ENCODE measurements at places on chromosomes 3 and 15. TPM values are rescaled to one million over a fixed set of nuclear protein-coding genes. Genes with fewer than 3 reads are reported as not detected.

FAM131A gene
- 32.9 TPM for total RNA-seq

GOLGA6L7 gene
- total RNA-seq: not detected

CACNA1D gene
- not detected for total RNA-seq

VIPR1 gene
- 0.23 TPM for total RNA-seq

PLSCR5 gene
- not detected for total RNA-seq

ALDH1A2 gene
- total RNA-seq: 70.9 TPM

TRH gene
- not detected for total RNA-seq

TBCCD1 gene
- total RNA-seq: 19.3 TPM

DNA sequence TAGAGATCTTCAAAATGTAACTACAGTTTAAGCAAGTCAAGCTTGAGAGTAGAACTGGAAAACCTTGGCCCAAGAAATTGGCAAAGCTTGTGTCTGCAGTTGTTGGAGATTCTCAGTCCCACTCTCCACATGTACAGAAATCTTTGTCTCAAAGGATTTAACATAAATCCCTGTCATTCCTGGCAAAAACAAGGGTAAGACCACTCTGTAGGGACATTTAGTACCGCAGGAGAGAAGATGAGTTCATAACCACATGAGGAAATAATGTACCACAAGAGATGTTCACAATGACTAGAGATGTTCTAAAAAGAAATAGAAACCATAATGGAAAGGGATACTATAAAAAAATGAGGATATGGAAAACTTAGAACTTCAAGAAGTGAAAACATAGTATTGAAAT is 73.7 kb downstream of the RAB7A start:
- no peak for DNase-seq

- DNase-seq: no peak
Measured at GRCh38 chr3:3259181-3259580, 79.7 kb upstream of the CRBN start.

GRCh38 chr15:40386480-40386879 is 4.0 kb downstream of the KNSTRN start:
- DNase-seq: no peak

- DNase-seq: no peak
Measured at GRCh38 chr3:128806588-128806987, 72.8 kb upstream of the ACAD9 start.

DNA sequence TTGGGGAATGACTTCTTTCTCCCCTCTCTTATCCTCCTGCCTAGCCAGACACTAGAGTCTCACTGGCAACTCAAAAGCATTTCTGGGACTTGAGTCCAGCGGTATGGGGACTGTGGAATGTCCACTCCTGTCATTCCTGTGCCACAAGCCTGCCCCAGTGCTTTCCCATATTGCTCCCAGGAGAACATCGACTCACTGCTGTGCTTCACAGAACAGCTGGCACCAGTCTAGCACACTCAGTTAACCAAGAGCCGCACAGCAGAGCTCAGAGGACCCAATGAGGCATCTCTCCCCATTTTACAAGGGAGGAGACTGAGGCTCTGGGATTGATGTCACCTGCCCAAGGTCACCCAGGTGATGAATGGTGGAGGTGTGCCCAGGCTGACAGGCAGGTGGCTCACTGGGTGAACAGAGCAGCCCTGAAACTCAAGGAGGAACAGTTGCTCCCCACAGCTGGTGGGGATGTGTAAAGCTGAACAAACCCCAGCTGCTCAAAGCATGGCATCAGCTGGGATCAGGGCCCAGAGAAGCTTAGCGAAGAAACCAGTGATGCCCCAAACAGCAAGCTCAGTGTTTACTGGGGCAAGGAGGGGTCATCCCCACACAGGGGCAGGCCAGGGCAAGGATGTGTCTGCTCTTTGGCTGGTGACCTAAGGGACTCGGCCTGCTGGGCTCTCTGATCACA is 35.4 kb upstream of the DUSP7 start:
- DNase-seq: no peak

DNA sequence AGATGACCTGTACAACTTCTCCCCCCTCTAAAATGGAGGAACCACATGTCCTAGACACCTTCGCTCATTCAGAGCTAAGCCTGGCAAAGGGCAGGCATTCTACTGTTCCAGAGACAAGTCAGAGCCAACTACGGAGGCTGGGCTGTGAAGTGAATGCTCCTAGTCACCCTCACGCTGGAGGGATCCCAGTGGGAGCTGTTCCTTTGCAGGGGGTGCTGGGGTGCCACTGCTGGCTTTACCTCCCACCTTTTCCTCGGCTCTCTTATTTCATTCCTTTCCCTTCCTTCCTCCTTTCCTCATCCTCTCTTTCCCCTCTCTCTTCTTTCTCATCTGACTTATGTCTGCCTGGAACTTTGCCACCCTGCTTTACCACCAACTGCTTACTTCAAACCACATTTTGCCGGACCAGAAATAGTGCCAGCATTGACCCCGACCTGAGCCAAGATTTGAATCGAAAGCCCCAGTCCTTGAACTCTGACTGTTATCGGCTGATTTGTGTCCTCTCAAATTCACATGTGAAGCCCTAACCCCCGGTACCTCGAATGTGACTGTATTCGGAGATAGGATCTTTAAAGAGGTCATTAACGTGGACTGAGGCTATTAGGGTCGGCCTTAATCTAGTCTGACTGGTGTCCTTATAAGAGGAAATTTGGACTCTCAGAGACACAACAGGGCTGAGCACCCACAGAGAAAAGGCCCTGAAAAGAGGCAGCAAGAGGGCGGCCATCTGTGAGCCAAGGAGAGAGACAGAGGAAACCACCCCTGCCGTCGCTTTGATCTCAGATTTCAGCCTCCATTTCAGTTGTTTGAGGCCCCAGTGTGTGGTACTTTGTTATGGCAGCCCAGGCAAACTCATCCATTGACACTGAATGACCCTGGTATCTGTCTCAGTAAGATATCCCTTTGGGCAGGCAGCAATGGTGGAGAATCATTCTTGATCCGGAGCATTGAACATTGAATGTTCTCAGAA is 31.3 kb upstream of the TBC1D21 start:
- no peak for DNase-seq

GRCh38 chr3:69182588-69183316 is 60.4 kb upstream of the LMOD3 start:
- peak; percentile 43 for DNase-seq

DNA sequence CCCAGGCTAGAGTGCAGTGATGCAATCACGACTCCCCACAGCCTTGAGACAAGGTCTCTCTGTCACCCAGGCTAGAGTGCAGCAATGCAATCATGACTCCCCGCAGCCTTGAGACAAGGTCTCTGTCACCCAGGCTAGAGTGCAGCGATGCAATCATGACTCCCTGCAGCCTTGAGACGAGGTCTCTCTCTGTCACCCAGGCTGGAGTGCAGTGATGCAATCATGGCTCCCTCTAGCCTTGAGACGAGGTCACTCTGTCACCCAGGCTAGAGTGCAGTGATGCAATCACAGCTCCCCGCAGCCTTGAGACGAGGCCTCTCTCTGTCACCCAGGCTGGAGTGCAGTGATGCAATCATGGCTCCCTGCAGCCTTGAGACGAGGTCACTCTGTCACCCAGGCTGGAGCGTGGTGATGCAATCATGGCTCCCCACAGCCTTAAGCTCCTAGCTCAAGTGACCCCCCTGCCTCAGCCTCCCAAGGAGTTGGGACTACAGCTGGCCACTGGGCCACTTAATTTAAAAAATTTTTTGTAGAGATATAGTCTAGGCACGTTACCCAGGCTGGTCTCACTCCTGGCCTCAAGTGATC is 26.1 kb downstream of the TFRC start:
- DNase-seq: no peak

DNA sequence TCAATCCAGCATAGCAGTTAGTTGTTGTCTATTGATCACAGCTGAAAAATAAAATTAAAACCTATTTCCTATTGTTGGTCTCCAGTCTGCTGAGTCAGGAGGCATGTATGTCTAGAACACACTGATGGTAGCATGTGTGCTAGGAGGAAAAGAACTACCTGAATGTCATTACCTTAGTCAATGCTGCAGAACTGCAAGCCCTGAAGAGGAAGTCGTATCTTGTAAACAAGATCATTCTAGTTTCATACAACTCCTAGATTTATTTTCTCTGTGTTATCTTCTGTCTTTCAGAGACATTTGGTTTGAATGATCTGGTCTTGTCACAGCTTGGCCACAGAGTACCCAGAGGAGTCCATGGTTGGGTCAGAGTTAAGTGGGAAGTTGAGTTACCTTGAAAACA is 110.0 kb upstream of the MRPL3 start:
- DNase-seq: no peak

- DNase-seq: no peak
Measured at GRCh38 chr15:47861111-47861903, 144.0 kb downstream of the SEMA6D start.

GRCh38 chr3:33682770-33683169 is 35.3 kb downstream of the CLASP2 start:
- no peak for DNase-seq

DNA sequence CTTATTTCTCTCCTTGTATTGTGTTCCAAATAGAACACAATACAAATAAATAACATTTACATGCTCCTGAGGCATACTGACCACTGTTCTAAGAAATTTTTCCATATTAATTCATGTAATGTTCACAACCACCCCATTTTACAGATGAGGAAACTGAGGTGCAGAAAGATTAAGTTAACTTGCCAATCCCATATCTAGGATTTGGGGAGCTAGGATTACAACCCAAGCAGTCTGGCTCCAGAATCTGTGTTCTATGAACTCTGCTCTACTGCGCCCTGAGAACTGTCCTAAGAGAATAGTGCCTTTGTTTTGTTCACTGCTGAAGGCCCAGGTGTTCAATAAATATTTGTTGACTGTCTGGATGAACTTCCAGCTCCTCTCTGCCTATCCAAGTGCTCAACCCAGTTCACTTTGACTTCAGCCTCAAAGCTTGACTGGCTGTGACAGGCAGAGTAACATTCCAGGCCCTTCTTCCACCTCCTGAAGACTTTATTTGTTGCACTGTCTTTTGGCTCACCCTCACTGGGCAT is 3.1 kb downstream of the NEK10 start:
- no peak for DNase-seq

GRCh38 chr3:52507359-52507758 is 12.2 kb downstream of the STAB1 start:
- DNase-seq: no peak

DNA sequence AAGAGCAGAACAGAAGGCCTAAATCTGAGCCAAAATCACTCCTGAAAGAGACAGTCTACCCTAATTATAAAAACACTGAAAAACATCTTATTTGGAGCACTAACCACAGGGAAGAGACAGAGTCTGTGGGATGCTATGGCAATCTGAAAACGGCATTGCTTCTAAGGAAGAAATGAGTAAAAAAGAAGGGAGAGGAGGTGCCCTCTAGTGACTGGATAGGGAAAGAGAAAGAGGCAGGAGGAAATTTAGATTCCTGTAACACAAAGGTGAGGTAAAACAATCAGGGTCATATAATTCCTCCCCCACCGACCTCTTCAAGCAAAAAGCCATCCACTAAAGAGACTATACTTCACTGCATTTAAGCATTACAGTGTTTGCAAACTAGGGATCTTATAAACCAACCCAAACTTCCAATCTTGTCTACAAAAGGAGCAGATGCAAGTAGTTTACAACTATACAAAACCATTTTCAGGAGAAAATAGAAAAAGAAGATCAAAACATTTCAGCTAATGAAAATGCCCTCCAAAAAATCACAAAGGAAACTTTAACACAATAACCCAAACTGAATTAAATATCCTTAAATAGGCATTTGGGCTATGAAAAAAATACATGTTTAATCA is 32.6 kb downstream of the HACD2 start:
- DNase-seq: peak; percentile 60

DNA sequence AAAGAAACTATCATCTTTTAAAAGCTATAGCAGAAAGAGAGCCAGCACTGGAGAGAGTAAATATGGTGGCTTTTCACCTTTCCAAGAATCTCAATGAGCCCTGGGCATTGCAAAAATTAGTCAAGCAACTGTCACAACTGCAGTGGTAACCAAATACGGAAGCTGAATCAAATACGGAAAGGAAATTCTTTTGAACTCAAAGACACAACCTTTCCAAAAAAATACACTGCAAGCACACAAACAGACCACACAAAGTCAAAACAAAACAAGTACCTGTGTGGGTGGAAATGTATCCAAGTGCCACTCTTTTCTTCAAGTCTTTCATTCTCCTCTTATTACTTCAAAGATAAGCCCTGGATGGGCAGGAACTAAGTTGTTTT is 17.6 kb downstream of the VGLL4 start:
- no peak for DNase-seq
